ENCODE measurements at places on chromosomes 7 and 10. TPM values are rescaled to one million over a fixed set of nuclear protein-coding genes. Genes with fewer than 3 reads are reported as not detected.

DNA sequence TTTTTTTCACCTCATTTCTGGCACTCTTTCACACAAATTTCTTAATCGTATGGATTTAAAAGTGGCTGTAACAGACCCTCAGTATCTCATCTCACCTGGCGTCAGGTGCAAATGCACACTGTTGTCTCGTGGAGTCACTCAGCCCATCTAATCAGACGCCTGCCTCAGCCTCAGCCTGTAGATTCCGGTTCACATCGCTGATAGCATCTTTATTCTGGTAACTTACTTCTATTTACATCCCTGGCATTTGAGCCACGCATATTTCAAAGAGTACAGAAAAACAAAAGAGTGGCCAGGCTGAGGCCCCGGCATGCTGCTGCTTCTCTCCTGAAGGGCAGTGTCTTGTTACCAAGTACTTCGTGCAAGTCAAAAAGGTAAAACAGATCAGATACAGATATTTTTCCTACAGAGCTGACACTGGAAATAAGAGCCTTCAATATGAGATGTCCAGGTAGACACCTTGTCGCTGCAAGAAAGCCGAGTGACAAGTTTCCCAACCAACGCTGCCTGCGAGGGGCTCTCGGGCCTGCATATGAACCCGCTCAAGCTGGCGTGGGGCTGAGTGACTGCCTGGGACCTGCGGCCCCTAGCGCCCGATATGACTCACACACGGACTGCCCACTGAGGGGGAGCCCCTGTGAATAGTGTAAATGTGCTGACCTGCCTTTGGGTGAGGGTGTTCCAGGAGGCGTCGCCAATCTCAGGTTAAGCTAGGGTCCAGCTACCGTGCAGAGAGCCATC, 4.3 kb downstream of the VIPR2 start:
- DNase-seq: no peak
- no peak overlapping the region for H3K4me3 ChIP-seq
- H3K27me3 ChIP-seq: peaks cover 37% of the 10 kb centered on the region
- no peaks in the 10 kb centered on the region for H3K4me1 ChIP-seq

SYT15 gene
- 5.7 TPM for total RNA-seq

GRCh38 chr7:65809982-65810288, 62.9 kb upstream of the VKORC1L1 start:
- no peak overlapping the region for H3K27ac ChIP-seq
- H3K27me3 ChIP-seq: no peaks in the 10 kb centered on the region
- no peak for DNase-seq
- H3K4me1 ChIP-seq: no peaks in the 10 kb centered on the region

GRCh38 chr10:3119796-3120459, 52.6 kb downstream of the PFKP start:
- no peak for DNase-seq
- H3K4me1 ChIP-seq: no peaks in the 10 kb centered on the region

LEP gene
- total RNA-seq: 26.7 TPM

- H3K27me3 ChIP-seq: no peaks in the 10 kb centered on the region
- peak overlapping the region; percentile 65 for H3K4me3 ChIP-seq
- H3K36me3 ChIP-seq: no peaks in the 10 kb centered on the region
- H3K27ac ChIP-seq: peak overlapping the region; percentile 94
- H3K4me1 ChIP-seq: peaks cover 22% of the 10 kb centered on the region
Measured at GRCh38 chr10:73780966-73781365, 882 bp upstream of the CHCHD1 start.

DNA sequence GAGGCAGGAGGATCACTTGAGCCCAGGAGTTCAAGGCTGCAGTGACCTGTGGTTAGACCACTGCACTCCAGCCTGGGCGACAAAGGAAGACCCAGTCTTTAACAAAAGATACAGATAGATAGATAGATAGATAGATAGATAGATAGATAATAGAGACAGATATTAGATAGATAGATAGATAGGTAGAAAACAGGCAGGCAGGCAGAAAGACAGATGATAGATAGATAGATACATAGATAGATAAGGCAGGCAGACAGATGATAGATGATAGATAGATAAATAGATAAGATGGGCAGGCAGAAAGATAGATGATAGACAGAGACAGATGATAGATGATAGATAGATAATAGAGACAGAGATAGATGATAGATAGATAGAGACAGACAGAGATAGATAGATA, 54.5 kb downstream of the TMEM130 start:
- H3K4me1 ChIP-seq: no peaks in the 10 kb centered on the region
- H3K27ac ChIP-seq: no peak overlapping the region
- H3K36me3 ChIP-seq: no peaks in the 10 kb centered on the region
- DNase-seq: no peak
- H3K4me3 ChIP-seq: no peak overlapping the region
